ENCODE measurements at places on chromosomes 11 and 22.

DNA sequence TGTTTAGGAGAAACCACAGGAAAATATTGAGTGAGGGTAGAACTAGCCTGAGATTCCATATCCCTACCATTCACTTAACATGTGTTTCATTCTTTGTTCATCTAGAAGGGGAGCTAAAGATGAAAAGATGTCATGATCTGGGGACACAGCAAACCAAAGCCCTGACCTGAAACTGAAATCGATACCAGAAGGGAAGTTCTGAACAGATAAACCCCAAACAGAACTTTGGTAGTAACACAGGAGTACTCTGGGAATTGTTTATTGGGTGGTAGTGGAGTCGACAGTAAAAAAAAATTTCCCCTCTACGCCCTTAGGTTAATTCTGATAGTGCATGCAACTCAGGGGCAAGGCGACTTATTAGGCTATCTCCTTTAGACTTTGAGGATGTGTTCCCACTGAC is 27.2 kb downstream of the OR2AT4 start:
- DNase-seq = no peak

- no peak for DNase-seq
Measured at GRCh38 chr11:114237321-114238280, 58.6 kb upstream of the NNMT start.

DNA sequence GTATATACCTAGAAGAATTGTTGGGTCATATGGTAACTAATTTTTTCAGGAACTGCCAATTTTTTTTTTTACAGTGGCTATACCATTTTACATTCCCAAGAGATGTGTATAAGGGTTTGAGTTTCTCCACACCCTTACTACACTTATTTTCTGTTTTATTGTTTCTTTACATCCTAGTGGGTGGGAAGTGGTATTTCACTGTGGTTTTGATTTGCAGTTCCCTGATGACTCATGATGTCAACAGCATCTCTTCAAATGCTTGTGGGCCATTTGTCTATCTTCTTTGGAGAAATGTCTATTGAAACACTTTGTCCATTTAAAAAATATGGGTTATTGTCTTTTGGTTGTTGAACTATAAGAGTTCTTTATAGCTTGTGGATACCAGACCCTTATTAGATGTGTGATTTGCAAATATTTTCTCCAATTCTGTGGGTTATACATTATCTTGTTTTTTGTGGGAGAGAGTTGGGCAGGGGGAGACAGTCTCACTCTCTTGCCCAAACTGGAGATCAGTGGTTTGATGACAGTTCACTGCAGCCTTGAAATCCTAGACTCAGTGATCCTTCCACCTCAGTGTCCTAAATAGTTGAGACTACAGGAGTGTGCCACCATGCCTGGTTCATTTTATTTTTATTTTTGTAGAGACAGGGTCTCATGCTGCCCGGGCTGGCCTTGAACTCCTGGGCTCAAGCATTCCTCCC is 30.3 kb upstream of the PISD start:
- peak; percentile 87 for DNase-seq

DNA sequence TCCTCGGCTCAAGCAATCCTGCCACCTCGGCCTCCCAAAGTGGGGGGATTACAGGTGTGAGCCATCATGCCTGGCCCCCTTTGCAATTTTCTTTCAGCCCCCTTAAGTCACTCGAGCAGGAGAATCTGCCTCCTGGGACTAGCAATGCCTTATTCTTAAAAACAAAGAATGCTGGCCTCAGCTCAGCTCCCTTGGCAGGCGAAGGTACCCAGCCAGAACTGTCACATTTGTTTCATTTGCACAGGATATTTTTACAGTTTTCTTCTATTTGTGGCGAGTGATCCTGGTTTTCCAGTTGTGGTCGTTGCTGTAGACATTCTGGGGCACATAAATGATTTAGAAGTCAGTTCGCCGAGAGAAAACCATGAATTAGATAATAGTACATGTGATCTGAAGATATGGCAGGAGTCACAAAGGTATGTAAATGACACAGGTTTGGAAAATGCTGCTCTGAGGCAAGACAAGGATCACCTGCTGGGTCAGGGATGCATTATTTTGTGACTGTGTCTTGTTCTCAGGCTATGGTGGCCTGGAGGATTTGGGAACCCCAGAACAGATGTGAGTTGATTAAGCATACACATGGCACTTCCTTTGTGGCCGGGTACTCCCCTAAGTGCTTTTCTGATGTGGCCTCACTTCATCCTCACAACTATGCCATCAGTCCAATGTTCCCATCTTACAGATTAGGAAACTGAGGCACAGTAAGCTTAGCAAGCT is 51.2 kb upstream of the SLC22A12 start:
- DNase-seq = no peak

GRCh38 chr11:73292525-73292894 is 15.6 kb upstream of the ARHGEF17 start:
- peak; percentile 47 for DNase-seq

Data from fibroblast of skin of right quadriceps (primary cell).